ENCODE measurements at places on chromosomes 2 and 18.

DNA sequence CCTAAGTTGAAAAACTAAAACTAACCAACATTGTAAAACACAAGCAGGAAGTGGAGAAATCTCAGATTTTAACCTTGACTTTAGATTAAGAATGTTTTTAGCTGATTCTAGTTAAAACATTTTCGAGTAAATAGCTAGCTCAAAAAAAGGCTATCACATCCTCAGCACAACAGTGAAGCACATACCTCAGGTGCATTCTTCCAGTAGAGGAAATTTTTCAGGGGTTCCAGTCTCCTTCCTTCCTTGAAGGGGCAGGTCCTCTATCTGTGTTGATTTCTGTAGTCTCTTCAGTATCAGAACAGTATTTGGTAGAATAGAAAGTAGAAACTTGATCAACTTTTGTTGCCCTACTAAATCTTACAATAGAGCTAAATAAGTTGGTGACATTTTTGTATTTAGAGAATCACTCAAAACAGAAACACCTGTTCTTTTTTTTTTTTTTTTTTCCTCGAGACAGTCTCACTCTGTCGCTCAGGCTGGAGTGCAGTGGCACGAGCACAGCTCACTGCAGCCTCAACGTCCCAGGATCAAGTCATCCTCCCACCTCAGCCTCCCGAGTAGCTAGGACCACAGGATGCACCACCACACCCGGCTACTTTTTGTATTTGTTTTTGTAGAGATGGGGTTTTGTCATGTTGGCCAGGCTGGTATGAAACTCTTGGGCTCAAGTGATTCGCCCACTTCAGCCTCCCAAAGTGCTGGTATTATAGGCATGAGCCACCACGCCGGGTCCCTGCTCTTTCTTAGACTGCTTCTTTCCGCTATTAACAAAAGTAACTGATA lies 6.9 kb upstream of the GPR155 start:
- DNase-seq = no peak

- DNase-seq = no peak
Observed at GRCh38 chr2:149662556-149662955, 75.0 kb upstream of the MMADHC start.

- DNase-seq = no peak
Observed at GRCh38 chr18:79625195-79625923, 54.2 kb upstream of the CTDP1 start.

- DNase-seq = no peak
Observed at GRCh38 chr2:16040271-16041010, 100.1 kb downstream of the MYCN start.

GRCh38 chr2:107338059-107338458 lies 452.1 kb upstream of the ST6GAL2 start:
- DNase-seq = no peak
